ENCODE measurements at places on chromosomes 2 and 18. TPM values are rescaled to one million over a fixed set of nuclear protein-coding genes. Genes with fewer than 3 reads are reported as not detected.

The NPHP1 gene
- total RNA-seq: 1.2 TPM

The MOGAT1 gene
- total RNA-seq: 0.94 TPM

GRCh38 chr2:215900843-215901242 is 112.5 kb downstream of the MREG start:
- H3K4me1 ChIP-seq: 0 out of 2 replicates have a peak, but pooled peaks cover 6% of the 10 kb centered on the region
- no peak overlapping the region for H3K4me3 ChIP-seq
- no peak overlapping the region for H3K27ac ChIP-seq
- no peaks in the 10 kb centered on the region for H3K27me3 ChIP-seq

The ZNF521 gene
- 10.4 TPM for total RNA-seq

- H3K4me1 ChIP-seq: peaks cover 5% of the 10 kb centered on the region
- H3K27ac ChIP-seq: no peak overlapping the region
- no peak for DNase-seq
- no peaks in the 10 kb centered on the region for H3K27me3 ChIP-seq
These were observed 130.3 kb upstream of the GLI2 start for GRCh38 chr2:120605231-120605935.

- no peak for DNase-seq
These were observed 97.6 kb downstream of the MRPS9 start for GRCh38 chr2:105135436-105135835.

Data from GM23338 (cell line).